ENCODE measurements at places on chromosomes 3 and 15.

- DNase-seq, result no peak
These were observed 552.4 kb downstream of the TUSC7 start for GRCh38 chr3:117261983-117262421.

- no peak for DNase-seq
These were observed 63.1 kb downstream of the TNIK start for GRCh38 chr3:171397089-171397488.

DNA sequence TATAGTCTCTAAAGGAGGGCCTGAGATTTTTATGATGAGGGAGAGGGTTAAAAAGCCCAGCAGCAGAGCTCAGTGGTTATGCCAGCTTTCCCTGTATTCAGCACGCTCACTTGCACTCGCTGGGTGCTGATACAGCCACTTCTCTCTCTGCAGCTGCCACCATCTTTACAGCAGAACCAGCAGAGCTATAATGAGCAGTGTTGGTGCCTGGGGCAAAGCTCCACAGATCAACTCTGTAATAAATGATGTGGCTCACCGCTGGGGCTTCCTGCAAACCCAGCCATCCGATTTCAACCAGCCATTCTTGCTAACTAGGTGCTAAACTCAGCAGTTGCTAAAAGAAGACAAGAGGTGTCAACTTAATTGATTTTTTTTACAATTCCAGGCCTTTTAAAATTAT, 48.0 kb downstream of the ARNT2 start:
- no peak for DNase-seq

DNA sequence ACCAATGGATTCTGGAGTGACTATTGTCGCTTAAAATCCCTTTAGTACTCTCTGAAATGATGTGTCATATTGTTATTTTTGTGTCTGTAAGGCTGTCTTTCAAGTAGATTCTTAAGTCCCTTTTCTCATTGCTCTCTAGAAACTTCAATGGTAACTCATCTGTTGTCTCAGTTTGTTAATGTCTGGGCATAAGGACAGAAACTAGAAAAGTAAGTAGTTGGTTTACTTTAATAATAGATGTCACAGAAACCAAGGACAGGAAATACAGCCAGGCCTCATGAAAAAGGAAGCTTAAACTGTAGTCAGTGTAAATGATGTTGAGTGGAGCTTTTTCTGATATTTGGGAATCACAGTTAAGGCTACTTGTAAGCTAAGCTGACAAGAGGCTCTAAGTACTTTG, 730.2 kb upstream of the DPPA4 start:
- DNase-seq, result no peak

GRCh38 chr3:111956449-111956848, 22.4 kb upstream of the ABHD10 start:
- no peak for DNase-seq

Measured in AG04449 (cell line).